ENCODE measurements at places on chromosomes 3 and 15.

GRCh38 chr15:27575521-27575920 is 523.6 kb downstream of the OCA2 start:
- DNase-seq = no peak

DNA sequence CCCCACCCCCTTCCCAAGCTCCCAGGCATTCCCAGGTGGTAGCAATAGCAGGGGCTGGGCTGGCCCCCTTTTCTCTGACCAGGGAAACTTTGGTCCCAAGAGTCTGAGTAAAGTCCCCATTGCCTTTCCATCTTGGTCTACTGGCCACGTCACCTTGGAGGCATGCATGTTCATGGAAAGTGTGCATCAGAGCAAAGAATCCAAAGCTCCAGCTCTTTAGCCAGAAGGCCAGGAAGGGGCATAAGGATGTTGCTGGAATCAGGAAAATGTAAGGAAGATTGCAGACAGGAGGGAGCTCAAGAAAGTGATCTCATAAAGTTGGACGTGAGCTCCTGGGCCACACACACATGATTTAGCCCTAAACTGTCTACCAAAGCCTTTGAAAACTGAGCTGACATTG is 63.6 kb downstream of the KBTBD12 start:
- DNase-seq = no peak

DNA sequence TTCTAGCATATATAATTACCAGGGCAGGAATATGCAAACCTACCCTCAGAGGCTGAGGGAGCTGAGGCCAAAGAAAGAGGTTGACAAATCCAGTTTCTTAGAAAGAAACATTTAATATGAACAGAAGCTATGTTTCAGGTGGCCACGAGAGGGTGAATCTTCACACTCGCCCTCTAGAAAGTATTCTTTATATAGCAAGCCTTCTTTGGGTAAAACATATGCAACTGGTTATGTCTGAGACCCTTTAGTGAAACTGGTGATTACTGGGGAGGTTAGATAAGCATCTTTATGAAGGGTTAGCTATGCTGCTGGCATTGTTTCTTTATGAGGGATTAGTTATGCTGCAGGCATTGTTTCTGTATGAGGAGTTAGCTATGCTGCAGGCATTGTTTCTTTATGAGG is 50.7 kb upstream of the GOLGA6L2 start:
- peak; percentile 26 for DNase-seq

- no peak for DNase-seq
Observed at GRCh38 chr3:114155370-114155821, 23.5 kb downstream of the DRD3 start.

GRCh38 chr3:73669260-73669659 is 44.5 kb upstream of the PDZRN3 start:
- DNase-seq = no peak

- no peak for DNase-seq
Observed at GRCh38 chr3:158983216-158984099, 181.6 kb downstream of the MFSD1 start.

- DNase-seq = no peak
Observed at GRCh38 chr15:55816017-55816416, 73.1 kb upstream of the PRTG start.

DNA sequence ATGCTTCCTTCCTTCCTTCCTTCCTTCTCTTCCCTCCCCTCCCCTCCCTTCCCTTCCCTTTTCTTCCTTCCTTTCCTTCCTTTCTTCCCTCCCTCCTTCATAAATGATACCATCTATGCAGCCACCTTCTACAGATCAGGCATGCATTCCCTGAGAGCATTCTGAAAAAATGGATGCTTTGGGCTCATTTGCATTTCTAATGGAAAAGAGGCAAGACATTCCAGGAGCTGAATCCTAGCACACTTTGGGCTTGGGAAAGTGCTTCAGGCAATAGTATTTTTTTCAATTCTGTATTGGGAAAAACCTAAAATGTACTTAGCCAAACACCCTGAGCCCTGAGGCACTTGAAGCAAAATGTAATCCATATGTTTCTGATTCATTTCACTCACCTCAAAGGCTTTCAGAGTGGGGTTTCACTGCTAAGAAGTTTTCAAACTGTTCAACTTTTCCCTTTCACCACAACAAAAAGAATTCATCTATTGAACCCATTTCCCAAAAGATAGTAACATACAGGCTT is 220.1 kb upstream of the RORA start:
- no peak for DNase-seq

GRCh38 chr15:74417225-74417624 is 16.5 kb downstream of the SEMA7A start:
- DNase-seq = no peak

- no peak for DNase-seq
Observed at GRCh38 chr3:46882377-46883053, 5.0 kb downstream of the PTH1R start.

DNA sequence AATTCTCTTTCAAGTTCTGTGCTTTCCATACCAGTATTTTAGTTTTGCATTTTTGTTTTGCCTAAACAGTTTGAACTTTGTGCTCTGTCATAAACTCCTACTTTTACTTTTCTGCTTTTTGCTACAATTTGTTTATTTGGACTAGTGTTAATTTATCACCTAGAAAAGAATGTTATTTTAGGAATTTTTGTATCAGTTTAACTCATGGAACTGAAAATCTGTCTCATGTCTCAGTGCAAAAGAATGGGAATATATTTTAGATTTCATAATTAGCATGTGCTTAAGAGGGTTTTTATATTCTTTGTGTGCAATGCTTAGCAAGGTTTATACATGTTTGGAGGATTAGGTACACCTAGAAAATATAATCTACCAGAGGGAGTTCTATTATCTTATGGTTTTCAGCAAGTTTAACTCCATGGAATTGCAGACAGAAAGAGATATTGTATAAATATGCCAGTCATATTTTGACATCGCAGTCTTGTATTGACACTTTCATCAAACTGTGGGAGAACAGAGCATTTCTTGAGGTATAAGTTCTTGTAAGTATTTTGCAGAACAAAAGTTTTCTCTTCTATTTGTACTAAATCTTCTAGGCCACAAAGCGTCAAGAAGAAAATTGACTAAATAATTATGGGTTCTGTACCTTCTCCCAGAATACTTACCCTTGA is 409.9 kb downstream of the RBMS3 start:
- no peak for DNase-seq

- DNase-seq = no peak
Observed at GRCh38 chr15:61651267-61651666, 409.0 kb downstream of the VPS13C start.

DNA sequence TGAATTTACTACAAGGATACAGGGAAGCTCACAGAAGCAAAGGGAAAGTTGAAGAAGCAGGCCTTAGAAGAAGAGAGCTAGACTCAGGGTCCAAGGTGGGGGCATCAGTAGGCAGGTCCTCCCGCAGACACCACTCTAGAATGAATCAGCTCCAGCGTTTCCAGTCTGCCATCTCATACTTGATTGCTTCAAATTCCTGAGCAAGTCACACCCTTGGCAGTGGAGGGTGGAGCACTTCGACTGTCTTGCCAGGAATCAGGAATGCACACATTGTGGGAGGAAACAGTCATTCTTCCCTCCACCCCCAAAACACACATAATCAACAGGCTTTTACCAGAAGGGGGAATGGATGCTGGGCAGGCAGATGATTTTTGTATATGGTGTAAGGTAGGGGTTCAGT is 78.5 kb downstream of the CHCHD6 start:
- DNase-seq = no peak

- DNase-seq = no peak
Observed at GRCh38 chr15:76791511-76791910, 113.6 kb downstream of the SCAPER start.

DNA sequence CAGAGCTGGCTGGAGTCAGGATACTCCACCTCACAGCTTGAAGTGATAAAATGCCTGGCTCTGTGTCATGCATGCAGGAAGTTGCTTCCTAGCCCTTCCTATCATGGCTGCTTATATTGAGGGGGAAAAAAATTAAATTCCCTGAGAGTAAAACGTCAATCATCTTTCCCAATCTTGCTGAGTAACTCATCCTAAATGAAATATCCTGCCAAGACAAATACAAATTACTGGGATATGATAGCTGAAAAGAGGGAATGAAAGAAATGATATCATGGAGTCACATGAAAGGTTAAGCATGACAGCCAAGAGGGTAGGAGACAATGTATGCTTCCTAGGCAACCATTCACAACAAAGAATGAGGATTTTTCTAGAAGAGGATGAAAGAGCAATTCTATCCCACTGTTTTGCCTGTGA is 110.6 kb downstream of the ABI3BP start:
- no peak for DNase-seq

Measured in hippocampal formation (tissue), 2 donors.